Karpas-422 (cell line): ENCODE measurements at places on chromosomes 12 and 14.

GRCh38 chr14:55389330-55389729 is 22.3 kb downstream of the ATG14 start:
- H3K4me3 ChIP-seq: no peak overlapping the region
- H3K27ac ChIP-seq: no peak overlapping the region
- H3K36me3 ChIP-seq: peaks cover 3% of the 10 kb centered on the region; the same call in 1 of the 2 replicates
- DNase-seq: no peak

GRCh38 chr12:59084511-59085375 is 164.4 kb upstream of the LRIG3 start:
- no peak overlapping the region for H3K27ac ChIP-seq
- no peaks in the 10 kb centered on the region for H3K27me3 ChIP-seq
- H3K36me3 ChIP-seq: no peaks in the 10 kb centered on the region

DNA sequence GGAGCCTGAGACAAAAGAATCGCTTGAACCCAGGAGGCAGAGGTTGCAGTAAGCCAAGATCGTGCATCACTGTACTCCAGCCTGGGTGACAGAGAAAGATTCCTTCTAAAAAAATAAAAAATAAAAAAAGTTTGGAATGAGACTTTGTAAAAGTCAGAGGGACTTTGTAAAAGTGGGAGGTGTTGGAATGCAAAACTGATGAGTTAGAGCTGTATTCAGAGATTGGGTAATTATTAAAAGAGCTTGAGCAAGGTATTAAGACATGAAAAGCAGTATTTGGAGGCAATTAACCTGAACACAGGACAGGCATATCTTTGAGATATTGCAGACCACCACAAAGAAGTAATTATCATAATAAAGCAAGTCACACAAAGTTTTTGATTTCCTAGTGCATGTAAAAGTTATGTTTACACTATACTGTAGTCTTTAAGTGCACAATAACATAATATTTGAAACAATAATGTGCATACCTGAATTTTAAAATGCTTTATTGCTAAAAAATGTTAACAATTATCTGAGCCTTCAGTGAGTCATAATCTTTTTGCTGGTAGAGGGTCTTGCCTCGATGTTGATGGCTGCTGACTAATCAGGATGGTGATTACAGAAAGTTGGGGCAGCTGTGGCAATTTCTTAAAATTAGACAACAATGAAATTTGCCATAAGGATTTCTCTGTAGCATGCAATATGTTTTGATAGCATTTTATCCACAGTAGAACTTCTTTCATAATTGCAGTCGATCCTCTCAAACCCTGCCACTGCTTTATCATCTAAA is 33.1 kb downstream of the PHLDA1 start:
- no peak for DNase-seq
- no peak overlapping the region for H3K4me3 ChIP-seq
- H3K27ac ChIP-seq: no peak overlapping the region

DNA sequence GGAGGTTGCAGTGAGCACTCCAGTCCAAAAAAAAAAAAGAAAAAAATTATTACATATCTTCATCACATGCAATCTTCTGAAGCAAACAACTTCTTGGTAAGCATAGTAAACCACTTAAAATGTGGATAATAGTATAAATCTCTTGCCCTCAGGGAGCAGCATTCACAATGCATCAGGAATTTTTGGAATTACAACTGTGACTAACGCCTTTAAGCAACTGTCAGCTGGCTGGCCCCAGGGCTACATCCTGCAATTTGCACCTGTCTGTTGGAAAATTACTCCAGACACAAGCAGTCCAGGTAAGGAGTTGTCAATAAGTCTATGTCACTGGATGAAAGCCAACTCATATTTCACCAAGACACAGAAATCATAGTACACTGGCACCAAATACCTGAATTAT is 5.5 kb upstream of the SLC7A7 start:
- no peaks in the 10 kb centered on the region for H3K27me3 ChIP-seq
- H3K36me3 ChIP-seq: no peaks in the 10 kb centered on the region
- H3K4me3 ChIP-seq: no peak overlapping the region
- H3K4me1 ChIP-seq: peaks cover 22% of the 10 kb centered on the region
- H3K27ac ChIP-seq: no peak overlapping the region
- DNase-seq: no peak

DNA sequence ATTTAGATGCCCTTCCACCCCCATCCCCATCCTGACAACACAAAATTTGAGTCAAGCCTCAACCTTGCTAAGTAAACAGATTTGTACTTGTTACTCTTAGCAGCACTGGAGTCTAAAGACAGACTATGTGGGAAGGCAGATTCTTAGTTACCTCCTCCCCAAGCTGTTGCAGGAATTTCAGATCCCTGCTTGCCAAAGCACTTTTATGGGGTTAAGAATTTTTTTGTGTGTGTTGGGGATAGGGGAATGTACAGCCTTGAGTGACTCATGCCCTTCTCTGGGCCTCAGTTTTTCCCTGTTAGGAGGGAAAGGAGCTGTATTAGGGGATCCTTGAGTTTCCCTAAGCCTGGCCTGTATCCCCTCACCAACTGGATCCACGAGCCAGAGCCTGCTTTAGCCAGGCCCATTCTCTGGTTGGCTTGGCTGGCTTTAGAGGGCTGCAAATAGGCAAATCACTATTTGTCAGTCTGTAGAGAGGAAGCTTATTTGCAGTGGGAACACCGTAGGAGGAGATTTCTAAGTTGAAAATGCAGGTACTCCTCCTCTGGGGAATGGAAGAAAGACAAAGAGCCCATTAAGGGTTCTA is 27.7 kb upstream of the RNU6-8 start:
- no peaks in the 10 kb centered on the region for H3K36me3 ChIP-seq
- no peak overlapping the region for H3K27ac ChIP-seq
- no peaks in the 10 kb centered on the region for H3K27me3 ChIP-seq
- no peak overlapping the region for H3K4me3 ChIP-seq

GRCh38 chr12:82931349-82932116 is 244.8 kb downstream of the TMTC2 start:
- DNase-seq: no peak
- no peaks in the 10 kb centered on the region for H3K27me3 ChIP-seq

GRCh38 chr14:26897196-26897595 is 299.4 kb upstream of the NOVA1 start:
- no peak overlapping the region for H3K4me3 ChIP-seq
- no peaks in the 10 kb centered on the region for H3K4me1 ChIP-seq
- no peak overlapping the region for H3K27ac ChIP-seq
- DNase-seq: no peak

DNA sequence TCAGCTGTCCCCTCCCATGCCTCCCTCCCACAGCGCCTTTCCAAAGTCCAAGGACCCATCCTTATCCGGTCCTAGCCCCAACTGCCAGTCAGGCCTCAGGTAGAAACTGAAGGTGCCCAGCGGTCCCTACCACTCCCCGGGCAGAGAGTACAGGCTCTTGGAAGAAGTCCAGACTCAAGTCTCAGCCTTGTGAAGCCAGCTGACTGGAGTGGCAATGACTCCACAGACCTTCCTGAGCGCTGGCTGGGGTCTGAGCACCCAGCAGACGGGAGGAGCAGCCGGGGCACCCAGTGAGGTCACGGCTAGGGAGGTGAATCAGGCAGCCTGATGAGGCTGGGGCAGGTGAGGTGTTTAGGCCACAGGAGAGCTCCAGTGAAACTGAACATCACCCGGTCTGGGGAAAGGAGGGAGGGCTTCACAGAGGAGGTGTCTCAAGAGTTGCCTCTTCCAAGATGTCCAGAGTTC is 60.0 kb downstream of the ITPK1 start:
- no peaks in the 10 kb centered on the region for H3K27me3 ChIP-seq
- H3K4me3 ChIP-seq: no peak overlapping the region
- H3K36me3 ChIP-seq: no peaks in the 10 kb centered on the region
- H3K4me1 ChIP-seq: no peaks in the 10 kb centered on the region
- H3K27ac ChIP-seq: no peak overlapping the region

GRCh38 chr12:40825156-40825555 is 132.9 kb downstream of the CNTN1 start:
- no peaks in the 10 kb centered on the region for H3K27me3 ChIP-seq
- H3K4me3 ChIP-seq: no peak overlapping the region
- H3K36me3 ChIP-seq: no peaks in the 10 kb centered on the region
- no peaks in the 10 kb centered on the region for H3K4me1 ChIP-seq
- H3K27ac ChIP-seq: no peak overlapping the region

GRCh38 chr12:4112290-4112689 is 161.3 kb upstream of the CCND2 start:
- peaks cover 16% of the 10 kb centered on the region for H3K4me1 ChIP-seq
- H3K4me3 ChIP-seq: no peak overlapping the region
- no peaks in the 10 kb centered on the region for H3K36me3 ChIP-seq
- no peaks in the 10 kb centered on the region for H3K27me3 ChIP-seq

- H3K4me3 ChIP-seq: no peak overlapping the region
- no peak overlapping the region for H3K27ac ChIP-seq
- no peaks in the 10 kb centered on the region for H3K27me3 ChIP-seq
Observed at GRCh38 chr12:80269803-80270552, 170.6 kb downstream of the OTOGL start.

GRCh38 chr12:65510584-65511050 is 232.1 kb downstream of the MSRB3 start:
- H3K36me3 ChIP-seq: no peaks in the 10 kb centered on the region
- H3K4me1 ChIP-seq: no peaks in the 10 kb centered on the region
- no peak overlapping the region for H3K4me3 ChIP-seq
- H3K27me3 ChIP-seq: no peaks in the 10 kb centered on the region
- DNase-seq: no peak
- no peak overlapping the region for H3K27ac ChIP-seq

- no peak overlapping the region for H3K27ac ChIP-seq
- DNase-seq: no peak
- H3K4me3 ChIP-seq: no peak overlapping the region
- H3K4me1 ChIP-seq: no peaks in the 10 kb centered on the region
- H3K36me3 ChIP-seq: no peaks in the 10 kb centered on the region
- no peaks in the 10 kb centered on the region for H3K27me3 ChIP-seq
Observed at GRCh38 chr12:11743423-11744409, 94.2 kb downstream of the ETV6 start.

DNA sequence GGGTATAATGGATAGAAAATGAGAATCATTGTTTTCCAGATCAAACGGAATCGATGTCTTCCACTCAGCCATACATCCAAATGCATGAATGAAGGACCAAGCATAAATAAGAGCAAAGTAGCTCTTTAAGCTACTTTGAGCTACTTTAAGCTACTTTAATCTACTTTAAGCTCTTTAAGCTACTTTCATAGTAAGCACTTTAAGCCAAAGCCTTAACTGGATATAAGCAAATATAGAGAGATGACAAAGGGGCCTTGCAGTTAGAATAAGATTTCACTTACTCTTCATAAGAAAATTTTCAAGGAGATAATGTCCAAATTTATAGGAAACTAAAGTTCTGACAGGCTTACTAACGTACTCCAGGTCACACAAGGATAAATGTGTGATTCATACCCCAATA is 355.6 kb upstream of the KITLG start:
- no peaks in the 10 kb centered on the region for H3K4me1 ChIP-seq
- DNase-seq: no peak
- no peaks in the 10 kb centered on the region for H3K27me3 ChIP-seq
- no peaks in the 10 kb centered on the region for H3K36me3 ChIP-seq
- H3K4me3 ChIP-seq: no peak overlapping the region

GRCh38 chr12:2119266-2119665 is 66.5 kb downstream of the CACNA1C start:
- no peaks in the 10 kb centered on the region for H3K27me3 ChIP-seq
- H3K4me3 ChIP-seq: no peak overlapping the region
- H3K36me3 ChIP-seq: no peaks in the 10 kb centered on the region
- H3K4me1 ChIP-seq: no peaks in the 10 kb centered on the region
- H3K27ac ChIP-seq: no peak overlapping the region

- H3K4me1 ChIP-seq: no peaks in the 10 kb centered on the region
- H3K4me3 ChIP-seq: no peak overlapping the region
- no peaks in the 10 kb centered on the region for H3K36me3 ChIP-seq
- H3K27me3 ChIP-seq: no peaks in the 10 kb centered on the region
- no peak overlapping the region for H3K27ac ChIP-seq
- DNase-seq: no peak
Observed at GRCh38 chr14:36510874-36511273, 9.2 kb downstream of the NKX2-1 start.

- H3K4me3 ChIP-seq: no peak overlapping the region
- no peaks in the 10 kb centered on the region for H3K27me3 ChIP-seq
- H3K27ac ChIP-seq: no peak overlapping the region
- no peaks in the 10 kb centered on the region for H3K4me1 ChIP-seq
- no peaks in the 10 kb centered on the region for H3K36me3 ChIP-seq
Observed at GRCh38 chr12:15590180-15590826, 198.9 kb downstream of the EPS8 start.

- DNase-seq: no peak
- no peak overlapping the region for H3K27ac ChIP-seq
- peaks cover 38% of the 10 kb centered on the region for H3K36me3 ChIP-seq
- peaks cover 3% of the 10 kb centered on the region for H3K4me1 ChIP-seq
Observed at GRCh38 chr14:95191445-95192199, 34.3 kb upstream of the DICER1 start.

GRCh38 chr14:28776482-28777266 is 10.1 kb downstream of the FOXG1 start:
- no peak overlapping the region for H3K27ac ChIP-seq
- no peaks in the 10 kb centered on the region for H3K36me3 ChIP-seq
- no peak for DNase-seq
- H3K4me3 ChIP-seq: no peak overlapping the region

GRCh38 chr14:48350971-48351370 is 675.6 kb upstream of the MDGA2 start:
- no peaks in the 10 kb centered on the region for H3K27me3 ChIP-seq
- H3K27ac ChIP-seq: no peak overlapping the region
- no peak for DNase-seq
- H3K4me1 ChIP-seq: no peaks in the 10 kb centered on the region

DNA sequence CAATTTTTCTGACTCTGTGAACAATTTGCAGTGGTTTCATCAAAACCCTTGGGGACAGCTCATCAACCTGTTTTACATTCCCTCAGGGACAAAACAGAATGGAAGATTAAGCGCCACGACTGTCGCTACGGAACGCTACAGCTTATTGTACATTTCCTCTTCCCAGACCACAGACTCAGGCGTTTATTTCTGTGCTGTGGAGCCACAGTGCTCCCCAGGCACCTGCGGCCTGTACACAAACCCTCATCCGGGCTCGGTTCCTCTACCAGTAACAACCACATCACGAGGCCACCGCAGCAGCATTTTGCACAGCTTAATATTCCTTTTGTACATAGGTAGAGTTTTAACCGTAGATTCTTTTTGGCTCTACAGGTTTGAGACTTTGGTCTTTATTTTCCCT is 397.4 kb upstream of the OR4E1 start:
- H3K27ac ChIP-seq: peak overlapping the region; percentile 6; the same call in 1 of the 2 replicates
- H3K36me3 ChIP-seq: no peaks in the 10 kb centered on the region
- DNase-seq: peak; percentile 90
- H3K4me3 ChIP-seq: peak overlapping the region; percentile 39
- H3K27me3 ChIP-seq: no peaks in the 10 kb centered on the region
